Osteocyte (in vitro differentiated cells): ENCODE measurements at places on chromosomes 2 and 18. TPM values are rescaled to one million over a fixed set of nuclear protein-coding genes. Genes with fewer than 3 reads are reported as not detected.

CRYGD gene
- not detected in 2 replicates for total RNA-seq

GALNT5 gene
- total RNA-seq: 5.0 and 5.3 TPM in 2 replicates

DES gene
- not detected in 2 replicates for total RNA-seq

SPIRE1 gene
- 47.0 and 53.6 TPM in 2 replicates for total RNA-seq

NGEF gene
- 0.26 and 0.27 TPM in 2 replicates for total RNA-seq

SH3RF3 gene
- 79.4 and 84.4 TPM in 2 replicates for total RNA-seq

LYG1 gene
- 1.1 and 1.8 TPM in 2 replicates for total RNA-seq

CNOT11 gene
- total RNA-seq: 31.4 and 36.8 TPM in 2 replicates

DUSP19 gene
- total RNA-seq: 3.9 and 4.7 TPM in 2 replicates

CD207 gene
- total RNA-seq: not detected in 2 replicates

GRCh38 chr2:212892193-212892592, 259.2 kb downstream of the IKZF2 start:
- no peak overlapping the region for H3K27ac ChIP-seq
- H3K36me3 ChIP-seq: no peaks in the 10 kb centered on the region
- no peaks in the 10 kb centered on the region for H3K27me3 ChIP-seq

DNA sequence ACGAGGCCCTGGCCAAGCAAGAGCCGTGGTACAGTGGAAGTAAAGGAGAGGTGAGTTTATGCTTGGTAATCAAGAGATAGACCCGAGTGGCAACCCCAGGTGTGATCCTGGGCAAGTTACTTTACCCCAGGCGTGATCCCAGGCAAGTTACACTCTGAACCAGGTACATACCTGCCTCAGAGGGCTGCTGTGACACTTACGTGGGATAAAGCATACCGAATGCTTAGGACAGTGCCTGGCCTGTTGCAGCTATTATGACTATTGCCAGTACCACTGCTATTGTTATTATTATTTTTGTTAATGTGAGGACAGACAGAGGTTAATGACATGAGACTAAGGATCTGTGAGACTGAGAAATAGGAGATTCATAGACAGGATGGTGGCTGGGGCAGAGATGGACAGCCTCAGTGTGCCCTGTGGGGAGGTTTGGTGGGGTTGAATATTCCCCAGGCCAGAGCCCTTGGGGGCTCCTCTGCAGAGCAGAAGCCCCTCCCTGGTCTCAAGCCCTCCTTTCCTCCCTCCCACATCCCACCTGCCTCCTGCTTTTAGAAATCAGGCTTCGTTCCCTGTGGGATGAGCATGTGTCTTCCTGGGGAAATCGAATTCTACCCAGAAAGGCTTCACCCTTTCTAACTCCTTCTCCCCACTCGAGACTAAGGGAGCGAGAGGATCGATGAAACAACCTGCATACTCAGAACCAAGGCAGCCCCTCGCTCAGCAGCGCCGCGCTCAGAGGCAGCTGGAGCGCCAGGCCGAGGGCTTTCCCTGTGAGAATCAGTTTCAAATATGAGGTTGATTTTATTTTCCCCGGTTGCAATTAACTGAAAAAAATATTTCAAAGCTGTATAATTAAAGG, 62.0 kb upstream of the SIX3 start:
- H3K36me3 ChIP-seq: peaks cover 3% of the 10 kb centered on the region
- H3K4me3 ChIP-seq: no peak overlapping the region
- DNase-seq: no peak
- H3K4me1 ChIP-seq: no peaks in the 10 kb centered on the region
- peaks cover 40% of the 10 kb centered on the region for H3K27me3 ChIP-seq
- no peak overlapping the region for H3K27ac ChIP-seq

GRCh38 chr2:176132205-176133171, 3.0 kb downstream of the HOXD8 start:
- H3K27me3 ChIP-seq: peaks cover 84% of the 10 kb centered on the region
- peaks cover under 1% of the 10 kb centered on the region for H3K36me3 ChIP-seq
- H3K4me1 ChIP-seq: peaks cover 33% of the 10 kb centered on the region

GRCh38 chr18:13446024-13446423, 227.5 kb downstream of the LDLRAD4 start:
- H3K4me1 ChIP-seq: peaks cover 40% of the 10 kb centered on the region
- no peak overlapping the region for H3K27ac ChIP-seq
- no peaks in the 10 kb centered on the region for H3K36me3 ChIP-seq
- DNase-seq: no peak
- H3K27me3 ChIP-seq: peaks cover 5% of the 10 kb centered on the region

DNA sequence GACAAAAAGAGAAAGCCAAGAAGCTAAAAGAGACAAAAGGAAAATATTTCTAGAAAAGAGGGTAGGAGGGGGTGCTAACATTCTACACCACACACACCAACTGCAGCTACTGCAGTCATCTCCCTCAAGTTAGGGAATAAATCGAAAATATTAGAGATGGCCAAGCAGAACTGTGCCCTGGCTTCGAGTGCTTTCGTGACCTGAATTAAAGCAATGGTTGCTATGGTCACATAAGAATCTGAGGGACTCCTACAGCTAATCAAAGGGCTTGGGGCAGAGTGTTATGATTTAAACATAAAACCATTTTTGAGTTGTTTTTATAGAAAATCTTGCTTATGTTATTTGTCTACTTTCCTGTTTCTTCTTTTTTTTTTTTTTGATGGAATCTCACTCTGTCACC, 159.6 kb upstream of the HNRNPA3 start:
- no peaks in the 10 kb centered on the region for H3K36me3 ChIP-seq
- H3K4me1 ChIP-seq: no peaks in the 10 kb centered on the region
- no peak overlapping the region for H3K27ac ChIP-seq
- DNase-seq: no peak
- H3K27me3 ChIP-seq: peaks cover 5% of the 10 kb centered on the region
- no peak overlapping the region for H3K4me3 ChIP-seq

GRCh38 chr2:162123806-162124758, 28.0 kb downstream of the GCG start:
- H3K4me3 ChIP-seq: no peak overlapping the region
- peaks cover 22% of the 10 kb centered on the region for H3K27me3 ChIP-seq
- no peaks in the 10 kb centered on the region for H3K36me3 ChIP-seq
- H3K27ac ChIP-seq: no peak overlapping the region
- H3K4me1 ChIP-seq: no peaks in the 10 kb centered on the region
- no peak for DNase-seq

GRCh38 chr2:192443831-192444230, 249.1 kb upstream of the TMEFF2 start:
- H3K36me3 ChIP-seq: no peaks in the 10 kb centered on the region
- no peak overlapping the region for H3K27ac ChIP-seq
- no peak for DNase-seq
- no peaks in the 10 kb centered on the region for H3K27me3 ChIP-seq
